ENCODE measurements at places on chromosomes 1 and 21.

- no peak for DNase-seq
These were observed 2.5 kb upstream of the SAMD11 start for GRCh38 chr1:921011-921837.

DNA sequence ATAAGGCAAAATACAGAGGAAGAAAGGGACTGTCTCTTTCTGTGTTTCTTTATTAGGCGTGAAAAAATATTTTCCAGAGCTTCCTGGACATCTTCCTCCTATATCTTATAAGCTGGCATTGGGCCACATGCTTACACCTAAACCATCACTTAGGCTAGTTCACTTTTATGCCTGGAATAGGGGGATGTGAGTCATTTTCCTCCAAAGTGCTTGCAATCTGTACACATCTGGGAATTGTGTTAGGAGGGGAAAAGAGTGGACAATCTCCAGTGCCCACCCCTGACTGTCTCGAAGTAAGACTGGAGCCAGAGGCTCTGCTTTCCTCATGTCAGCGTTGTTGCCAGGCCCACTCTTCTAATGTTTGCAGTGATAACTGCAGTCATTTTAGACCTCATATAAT is 29.9 kb downstream of the GIPC2 start:
- DNase-seq = no peak

- DNase-seq = no peak
These were observed 192.6 kb upstream of the AJAP1 start for GRCh38 chr1:4461726-4462290.

DNA sequence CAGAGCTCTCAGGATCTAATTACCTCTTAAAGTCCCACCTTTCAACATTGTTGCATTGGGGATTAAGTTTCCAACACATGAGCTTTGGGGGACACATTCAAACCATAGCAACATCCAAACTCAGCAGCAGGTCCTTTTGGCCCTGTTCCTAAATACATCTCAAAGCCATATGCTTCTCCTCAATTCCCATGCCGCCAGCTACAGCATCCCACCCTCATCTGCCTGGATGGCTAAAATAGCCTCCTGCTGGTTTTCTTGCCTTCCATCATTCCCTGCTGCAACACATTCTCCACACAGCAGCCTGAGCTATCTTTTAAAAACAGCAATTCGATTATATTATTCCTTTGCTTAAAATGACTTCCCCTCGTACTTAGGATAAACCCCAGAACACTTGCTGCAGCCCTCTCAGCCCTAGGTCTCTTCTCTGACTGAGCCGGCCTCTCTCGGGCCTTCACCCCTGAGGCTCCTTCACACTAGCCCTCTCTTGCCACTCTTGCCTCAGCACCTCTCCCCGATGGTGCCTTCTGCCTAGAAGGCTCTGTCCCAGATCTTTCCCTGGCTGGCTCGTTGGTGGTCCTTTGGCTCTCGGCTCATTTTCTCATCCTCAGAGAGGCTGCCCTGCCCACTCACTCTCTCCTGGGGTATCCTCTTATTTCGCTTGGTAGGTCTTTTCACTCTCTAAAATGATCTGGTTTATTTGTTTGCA is 16.5 kb downstream of the MYBPH start:
- DNase-seq = no peak

DNA sequence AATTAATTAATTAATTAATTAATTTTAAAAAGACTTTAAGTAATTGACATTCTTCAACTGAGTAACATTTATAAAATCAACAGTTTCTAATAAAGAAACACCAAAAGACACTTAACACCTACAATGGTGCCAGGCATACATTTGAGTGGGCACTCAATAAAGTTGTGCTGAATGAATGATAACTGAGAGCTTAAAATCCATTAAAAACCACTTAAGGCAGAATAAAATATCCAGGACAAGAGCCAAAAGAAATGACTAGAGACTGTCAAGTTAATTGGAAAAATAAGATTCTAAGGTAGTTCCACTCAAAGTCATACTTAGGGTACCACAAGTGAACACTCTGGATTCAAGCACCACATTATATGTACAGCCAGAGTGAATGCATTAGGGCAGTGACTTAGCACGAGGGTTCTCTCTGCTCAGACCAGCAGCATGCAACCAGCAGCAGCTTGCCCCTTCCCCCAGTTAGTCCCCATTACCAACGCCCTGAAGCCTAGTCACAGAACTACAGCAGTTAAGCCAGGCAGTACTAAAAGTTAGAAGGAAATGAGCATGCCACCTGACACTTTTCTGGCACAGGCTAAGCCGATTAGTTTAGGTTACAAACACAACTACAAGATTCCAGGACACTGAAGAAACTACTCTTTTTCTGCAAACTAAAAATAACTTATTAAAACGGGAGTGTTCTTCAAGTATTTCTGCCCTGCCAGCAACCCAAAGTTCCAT is 46.5 kb downstream of the LUZP1 start:
- no peak for DNase-seq

DNA sequence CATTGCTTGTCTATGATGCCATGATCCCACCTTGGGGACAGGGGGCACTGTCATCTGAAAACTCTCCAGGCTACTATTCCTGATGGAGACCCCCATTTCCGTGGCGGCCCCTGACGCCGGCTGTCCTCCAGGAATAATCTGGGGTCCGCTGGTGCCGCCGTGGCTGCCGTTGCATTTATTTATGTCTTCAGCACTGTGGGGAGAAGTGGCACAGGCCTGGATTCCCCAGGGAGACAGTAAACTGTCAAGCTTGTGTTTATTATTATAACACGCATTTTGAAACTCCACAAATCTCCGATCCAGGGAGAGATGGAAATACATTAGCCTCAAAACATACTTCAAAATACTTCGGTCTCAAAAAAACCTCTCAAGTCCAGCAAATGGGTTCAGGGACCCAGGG is 126.9 kb upstream of the C1orf174 start:
- DNase-seq = no peak

DNA sequence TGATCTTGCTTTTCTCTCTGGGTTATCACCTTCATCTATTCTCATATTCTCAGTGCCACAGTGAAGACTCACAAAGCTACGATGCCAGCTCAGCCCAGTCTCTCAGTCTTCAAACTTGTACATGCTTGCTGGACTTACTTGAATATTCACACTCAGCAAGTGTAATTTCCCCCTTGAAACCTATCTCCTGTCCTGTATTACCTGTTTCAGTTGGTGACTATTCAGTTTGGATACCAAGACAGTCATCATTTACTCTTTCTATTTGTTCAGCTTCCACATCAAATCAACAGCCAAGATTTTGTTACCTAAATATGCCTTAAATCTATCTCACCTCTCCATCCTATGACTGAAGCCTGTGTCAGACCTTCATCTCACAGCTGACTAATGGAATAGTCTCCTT is 209.7 kb downstream of the LRRC7 start:
- no peak for DNase-seq

GRCh38 chr1:220990427-220991339 is 111.4 kb downstream of the HLX start:
- DNase-seq = peak; percentile 33

GRCh38 chr1:119318466-119319309 is 49.9 kb upstream of the HAO2 start:
- no peak for DNase-seq

GRCh38 chr1:156496211-156496761 is 4.3 kb downstream of the MEF2D start:
- no peak for DNase-seq

GRCh38 chr1:33826311-33826710 is 37.6 kb upstream of the HMGB4 start:
- DNase-seq = no peak

- DNase-seq = no peak
These were observed 221.6 kb downstream of the RHOU start for GRCh38 chr1:228956864-228957263.

- no peak for DNase-seq
These were observed 37.8 kb downstream of the PYHIN1 start for GRCh38 chr1:158969166-158969565.

DNA sequence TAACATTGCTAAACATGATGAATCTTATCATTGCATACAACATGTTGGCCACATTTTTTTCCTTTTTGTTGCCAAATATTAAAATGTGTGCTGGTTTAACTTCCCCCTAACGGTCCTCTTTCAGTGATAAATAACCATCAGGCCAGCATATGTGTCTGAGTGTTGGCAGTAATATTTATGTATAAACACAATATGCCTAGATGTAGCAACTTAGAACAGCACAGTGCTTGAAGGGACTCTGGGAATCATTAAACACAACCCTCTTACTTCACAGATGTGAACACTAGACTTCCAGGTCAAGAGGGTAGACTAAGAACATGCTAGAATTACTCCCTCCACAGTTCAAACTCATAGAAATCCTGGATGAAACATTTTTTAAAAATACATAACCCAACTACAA is 581.8 kb downstream of the PLPP3 start:
- DNase-seq = no peak

- DNase-seq = no peak
These were observed 18.7 kb upstream of the SYT2 start for GRCh38 chr1:202728951-202729350.

GRCh38 chr1:161884475-161884874 is 118.4 kb downstream of the ATF6 start:
- no peak for DNase-seq

DNA sequence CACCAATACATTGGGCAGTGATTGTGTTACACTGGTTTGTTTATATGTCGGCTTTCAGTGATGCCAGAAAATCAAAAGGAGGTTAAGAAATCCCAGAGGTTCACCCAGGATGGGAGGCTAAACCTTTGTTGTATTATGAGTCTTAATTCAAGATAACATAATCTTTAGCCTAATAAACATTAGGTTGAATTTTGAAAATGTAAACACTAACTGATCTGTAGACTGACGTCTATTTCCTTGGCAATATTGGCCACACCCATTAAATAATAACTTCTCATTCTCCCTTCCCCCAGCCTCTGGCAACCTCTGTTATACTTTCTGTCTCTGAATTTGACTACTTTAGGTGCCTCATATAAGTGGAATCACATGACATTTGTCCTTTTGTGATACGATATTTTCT is 238.7 kb downstream of the DISC1 start:
- no peak for DNase-seq

DNA sequence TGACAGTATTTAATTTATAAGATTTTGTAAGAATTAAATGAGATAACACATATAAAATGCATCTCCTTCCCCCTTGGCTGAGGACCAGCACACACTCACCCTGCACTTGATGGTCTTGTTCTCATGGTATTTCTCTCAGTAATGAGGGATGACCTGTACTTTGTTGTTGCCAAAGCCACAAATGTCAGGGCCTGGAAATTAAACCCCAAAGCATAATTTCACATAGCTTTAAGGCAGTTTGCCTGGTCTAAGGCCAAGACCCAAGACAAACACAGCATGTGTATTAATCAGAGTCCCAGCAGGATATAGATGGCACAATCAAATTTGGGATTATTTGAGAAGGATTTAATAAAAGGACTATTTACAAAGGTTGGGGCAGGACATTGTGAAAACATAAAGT is 48.6 kb upstream of the EPS15 start:
- peak; percentile 90 for DNase-seq

- DNase-seq = peak; percentile 28
These were observed 197.0 kb upstream of the EDN2 start for GRCh38 chr1:41681331-41682098.

DNA sequence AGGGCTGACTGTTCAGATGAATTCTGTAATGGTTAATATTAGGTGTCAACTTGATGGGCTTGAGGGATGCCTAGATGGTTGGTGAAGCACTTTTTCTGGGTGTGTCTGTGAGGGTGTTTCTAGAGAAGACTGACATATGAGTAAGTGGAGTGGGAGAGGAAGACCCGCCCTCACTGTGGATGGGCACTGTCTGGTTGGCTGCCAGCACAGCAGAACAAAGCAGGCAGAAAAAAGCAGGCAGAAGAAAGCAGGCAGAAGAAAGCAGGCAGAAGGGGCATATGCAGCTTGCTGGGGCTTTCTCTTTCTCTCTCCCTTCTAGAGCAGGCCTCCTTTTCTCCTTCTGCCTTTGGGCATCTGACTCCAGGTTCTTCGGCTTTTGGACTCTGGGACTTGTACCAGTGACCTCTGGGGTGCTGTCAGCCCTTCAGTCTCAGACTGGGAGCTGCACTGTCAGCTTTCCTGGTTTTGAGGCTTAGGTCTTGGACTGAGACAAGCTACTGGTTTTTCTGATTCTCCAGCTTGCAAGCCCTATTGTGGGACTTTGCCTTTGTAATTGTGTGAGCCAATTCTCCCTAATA is 42.9 kb upstream of the CD2 start:
- no peak for DNase-seq

DNA sequence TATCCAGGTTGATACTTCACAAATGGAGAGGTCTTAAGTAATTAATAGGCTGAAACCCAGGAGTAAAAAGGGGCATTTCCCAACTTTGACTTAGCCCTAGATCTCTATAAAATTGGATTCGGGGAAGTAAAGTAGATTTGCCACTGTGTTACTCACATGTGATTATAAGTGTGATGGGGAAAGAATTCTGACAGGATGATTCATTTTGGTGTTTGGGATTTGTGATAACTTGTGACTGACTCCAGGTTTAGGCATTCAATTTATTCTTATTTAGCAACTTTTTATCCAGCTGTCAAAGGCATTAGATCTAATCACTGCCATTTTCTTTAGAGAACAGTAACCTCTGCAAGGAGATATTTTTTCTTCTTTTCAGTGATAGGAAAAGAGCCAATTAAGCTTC is 175.5 kb downstream of the ASTN1 start:
- no peak for DNase-seq

DNA sequence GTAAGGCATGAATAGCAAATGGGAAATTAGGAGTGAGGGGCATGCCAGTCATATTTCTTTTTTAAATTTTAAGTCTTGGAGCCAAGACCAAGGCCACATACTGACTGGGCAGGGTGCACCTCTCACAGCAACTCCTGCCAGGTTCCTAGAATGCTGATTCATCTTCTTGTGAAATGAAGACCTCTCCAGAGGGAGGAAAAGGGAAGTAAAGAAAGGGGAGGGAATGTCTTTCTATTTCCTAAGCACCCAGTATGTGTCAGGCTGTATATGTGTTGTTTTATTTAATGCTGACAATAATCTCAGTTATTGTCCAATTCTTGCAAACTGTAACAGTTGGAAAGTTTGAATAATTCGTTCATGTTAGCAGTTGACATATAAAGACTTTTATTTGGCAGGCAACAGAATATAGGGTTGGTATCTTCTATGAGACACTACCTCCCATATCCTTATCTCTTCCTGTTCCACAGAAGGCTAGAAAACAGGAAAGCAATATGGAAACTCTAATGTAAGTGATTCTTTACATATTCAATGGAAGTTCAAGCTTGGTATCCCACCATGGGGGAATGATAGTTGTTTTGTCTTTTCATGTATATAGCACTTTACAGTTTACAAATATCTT is 259.1 kb upstream of the USP24 start:
- DNase-seq = no peak

Data from AG09309 (cell line).